ENCODE measurements at places on chromosomes 2 and 18.

DNA sequence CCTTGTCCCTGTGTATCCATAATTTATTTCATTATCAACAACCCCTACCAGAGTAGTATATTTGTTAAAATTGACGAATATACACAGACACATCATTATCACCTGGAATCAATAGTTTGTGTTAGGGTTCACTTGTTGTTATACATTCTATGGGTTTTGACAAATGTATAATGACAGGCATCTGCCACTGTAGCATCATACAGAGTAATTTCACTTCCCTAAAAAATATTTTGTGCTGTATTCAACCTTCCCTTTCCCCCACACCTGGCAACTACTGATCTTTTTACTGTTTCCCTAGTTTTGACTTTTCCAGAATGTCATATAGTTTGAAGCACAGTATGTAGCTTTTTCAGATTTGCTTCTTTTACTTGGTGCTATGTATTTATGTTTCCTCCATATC lies 132.0 kb downstream of the ZNF804A start:
- DNase-seq, result no peak

DNA sequence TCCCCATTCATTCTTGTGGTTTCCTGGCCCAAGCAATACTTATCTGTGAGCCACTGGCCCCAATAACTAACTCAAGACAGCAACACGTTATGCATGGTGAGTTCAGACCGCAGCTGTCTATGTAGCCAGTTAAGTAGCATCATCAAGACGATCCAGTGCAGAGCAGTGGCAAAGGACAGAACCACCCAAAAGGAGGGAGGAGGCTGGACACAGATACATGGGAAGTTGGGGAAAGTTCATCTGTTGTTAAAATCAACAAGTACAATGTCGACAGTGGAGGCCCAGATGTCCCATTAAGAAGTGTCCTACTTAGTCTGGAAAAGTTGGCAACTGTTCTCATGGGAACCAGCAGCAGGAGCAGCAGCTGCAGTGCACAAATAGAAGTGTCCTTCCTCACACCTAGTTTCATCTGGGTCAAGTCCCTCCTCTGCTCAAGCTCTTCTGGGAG lies 106.9 kb upstream of the THOC1 start:
- no peak for DNase-seq

DNA sequence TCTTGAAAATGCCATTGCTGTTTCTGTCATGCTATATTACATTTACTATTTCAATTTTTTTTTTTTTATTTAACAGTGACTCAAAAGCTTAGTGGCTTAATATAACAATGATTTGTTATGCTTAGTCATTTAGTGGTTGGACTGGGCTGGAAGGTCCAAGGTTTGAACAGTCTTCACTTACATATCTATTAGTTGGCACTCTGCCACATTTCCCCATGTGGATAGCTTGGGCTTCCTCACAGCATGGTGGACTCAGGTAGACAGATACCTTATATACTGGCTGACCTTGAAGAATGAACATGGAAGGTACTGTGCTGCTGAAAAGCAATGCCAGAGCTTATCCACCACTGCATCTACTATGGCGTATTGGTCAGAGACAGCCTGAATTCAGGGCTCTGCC lies 909.5 kb upstream of the SOX11 start:
- no peak for DNase-seq

GRCh38 chr2:100321866-100322820 lies at the start of gene LONRF2:
Gene LONRF2 (minus strand): TSS chr2:100322501. CDS start chr2:100322093, 408 bp downstream.
- DNase-seq, result no peak

DNA sequence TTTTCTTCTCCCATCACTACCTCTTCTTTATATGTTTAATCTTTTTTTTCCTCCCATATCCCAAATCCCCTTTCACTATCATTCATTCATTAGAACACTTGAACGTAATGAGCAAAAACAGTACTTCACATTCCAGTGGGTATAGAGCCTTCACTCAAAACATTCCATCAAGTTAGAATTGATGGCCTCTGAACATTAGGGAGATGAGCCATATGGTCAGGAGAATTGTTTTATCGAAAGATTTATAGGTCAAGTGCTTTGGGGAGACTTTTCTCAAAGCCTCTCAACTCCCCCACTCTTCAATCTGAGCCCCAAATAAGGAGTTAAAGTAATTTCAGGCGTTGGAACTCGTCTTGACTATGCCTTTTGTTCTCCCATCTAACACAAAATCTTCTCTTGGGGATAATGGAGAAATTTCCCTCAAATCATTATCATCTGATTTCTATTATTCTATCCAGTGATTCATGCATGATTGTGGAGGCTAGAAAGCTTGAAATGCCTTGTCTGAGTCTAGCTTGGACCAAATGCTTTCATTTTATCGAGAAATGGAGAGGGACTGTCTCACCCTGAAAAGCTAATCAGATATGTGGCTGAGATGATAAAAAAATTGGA lies 79.2 kb downstream of the KIAA2012 start:
- DNase-seq, result no peak

- DNase-seq, result no peak
Observed at GRCh38 chr2:134020608-134021007, 233.3 kb upstream of the MGAT5 start.

GRCh38 chr2:156457523-156458517 lies 21.6 kb downstream of the GPD2 start:
- no peak for DNase-seq

GRCh38 chr2:15313657-15314056 lies 247.5 kb downstream of the NBAS start:
- DNase-seq, result no peak

DNA sequence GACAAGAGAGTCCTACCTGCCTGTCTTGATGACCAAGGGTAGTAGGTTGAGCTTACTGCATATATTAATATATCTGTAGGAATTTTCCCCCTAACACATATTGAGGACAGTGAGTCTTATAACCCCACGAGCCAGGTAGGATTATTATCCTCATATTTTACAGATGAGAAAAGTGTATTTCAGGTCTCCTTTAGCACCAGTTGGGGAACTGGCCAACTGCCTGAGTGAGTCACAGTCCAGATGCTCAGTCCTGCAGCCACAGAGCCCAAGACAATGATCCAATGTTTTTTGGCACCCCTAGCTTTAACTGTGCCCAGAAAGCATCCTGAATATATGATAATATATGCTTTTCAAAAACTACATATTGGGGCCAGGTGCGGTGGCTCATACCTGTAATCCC lies 30.8 kb upstream of the GLS start:
- no peak for DNase-seq

DNA sequence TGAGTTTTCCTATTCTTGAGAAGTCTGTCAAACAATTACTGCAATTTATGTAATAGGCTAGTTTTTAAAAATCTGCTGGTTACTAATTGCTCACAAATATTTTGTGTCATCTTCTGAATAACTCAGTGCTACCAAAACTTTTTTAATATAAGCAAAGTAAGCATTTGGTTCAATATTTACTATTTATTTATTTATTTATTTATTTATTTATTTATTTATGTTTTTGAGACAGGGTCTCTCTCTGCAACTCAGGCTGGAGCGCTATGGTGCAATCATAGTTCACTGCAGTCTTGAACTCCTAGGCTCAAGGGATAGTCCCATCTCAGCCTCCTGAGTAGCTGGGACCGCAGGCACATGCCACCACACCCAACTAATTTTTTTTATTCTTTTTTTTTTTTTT lies 60.4 kb upstream of the CDH20 start:
- DNase-seq, result no peak

DNA sequence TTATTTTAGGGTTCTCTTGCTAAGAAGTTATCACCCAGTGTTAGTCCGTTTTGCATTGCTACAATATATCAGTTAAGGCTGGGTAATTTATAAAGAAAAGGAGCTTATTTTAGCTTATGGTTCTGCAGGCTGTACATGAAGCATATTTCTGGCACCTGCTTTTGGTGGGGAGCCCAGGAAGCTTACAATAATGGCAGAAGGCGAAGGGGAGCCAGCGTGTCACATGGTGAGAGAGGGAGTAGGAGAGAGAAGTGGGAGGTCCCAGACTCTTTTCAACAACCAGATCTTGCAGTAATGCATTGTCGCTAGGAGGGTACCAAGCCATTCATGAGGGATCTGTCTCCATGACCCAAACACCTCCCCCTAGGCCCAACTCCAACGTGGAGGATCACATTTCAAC lies 688.8 kb upstream of the PIK3C3 start:
- DNase-seq, result no peak

DNA sequence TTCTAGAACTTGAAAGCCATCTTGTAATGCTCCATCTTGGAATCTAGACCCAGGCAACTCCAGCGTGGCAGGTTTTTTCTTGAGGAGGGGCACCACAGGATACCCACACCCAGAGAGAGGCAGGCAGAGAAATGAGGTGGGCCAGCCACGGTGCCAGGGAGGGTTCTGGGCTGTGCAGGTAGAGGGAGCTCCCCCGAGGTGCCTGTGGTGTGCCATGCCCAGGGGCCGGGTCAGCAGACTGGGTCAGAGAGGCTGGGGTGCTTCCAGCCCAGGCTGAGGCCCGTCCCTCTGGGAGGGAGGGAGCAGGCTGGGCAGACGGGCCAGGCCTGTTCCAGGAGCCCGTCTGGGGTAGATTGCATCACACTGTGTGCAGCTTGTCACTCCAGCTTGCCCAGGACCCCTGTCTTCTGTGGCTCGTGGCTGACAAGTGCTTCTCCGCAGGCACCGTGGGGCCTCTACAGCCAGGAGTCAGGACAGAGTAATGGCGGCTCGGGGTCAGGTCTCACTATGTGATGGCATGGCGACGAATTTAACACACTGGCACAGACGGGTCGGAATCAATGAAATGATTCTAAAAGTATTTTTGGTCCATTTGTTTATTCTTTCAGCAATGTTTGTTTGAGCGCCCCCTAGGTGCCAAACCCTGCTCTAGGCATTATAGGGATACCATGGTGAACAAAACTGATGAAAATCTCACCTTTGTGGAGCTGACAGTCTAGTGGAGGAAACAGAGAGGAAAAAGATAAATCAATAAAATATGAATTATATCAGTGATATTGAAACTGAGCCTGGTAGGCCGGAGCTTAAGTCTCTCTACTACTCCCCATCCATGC lies 144.0 kb downstream of the ACOXL start:
- no peak for DNase-seq

DNA sequence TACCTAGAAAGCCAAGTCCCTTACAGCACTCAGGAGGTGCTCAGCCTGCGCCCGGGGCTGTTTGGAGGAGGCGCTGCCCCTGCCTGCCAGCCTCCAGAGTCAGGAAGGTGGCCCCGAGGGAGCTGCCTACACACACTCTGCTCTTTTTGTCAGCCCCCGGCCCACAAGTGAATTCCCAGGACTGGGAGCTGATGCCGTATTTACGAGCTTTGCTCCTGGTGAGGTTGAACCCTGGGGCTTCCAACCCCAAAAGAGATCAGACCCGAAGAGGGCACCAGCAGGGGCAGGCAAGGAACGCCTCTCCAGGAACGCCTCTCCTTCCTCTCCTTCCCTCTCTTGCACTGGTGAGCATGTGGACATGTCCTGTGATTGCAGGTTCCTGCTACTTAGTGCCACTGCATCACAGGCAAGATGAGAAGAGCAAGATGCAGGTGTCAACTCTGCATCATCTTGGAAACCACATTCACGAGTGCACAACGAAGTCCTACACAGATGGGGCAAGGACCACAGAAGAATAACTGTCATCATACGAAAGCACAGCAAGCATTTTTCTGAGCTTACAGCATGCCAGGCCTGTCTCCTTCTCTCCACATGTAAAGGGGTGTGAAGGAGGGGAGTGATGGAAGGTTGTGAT lies 126.7 kb downstream of the NDUFA10 start:
- DNase-seq, result no peak

DNA sequence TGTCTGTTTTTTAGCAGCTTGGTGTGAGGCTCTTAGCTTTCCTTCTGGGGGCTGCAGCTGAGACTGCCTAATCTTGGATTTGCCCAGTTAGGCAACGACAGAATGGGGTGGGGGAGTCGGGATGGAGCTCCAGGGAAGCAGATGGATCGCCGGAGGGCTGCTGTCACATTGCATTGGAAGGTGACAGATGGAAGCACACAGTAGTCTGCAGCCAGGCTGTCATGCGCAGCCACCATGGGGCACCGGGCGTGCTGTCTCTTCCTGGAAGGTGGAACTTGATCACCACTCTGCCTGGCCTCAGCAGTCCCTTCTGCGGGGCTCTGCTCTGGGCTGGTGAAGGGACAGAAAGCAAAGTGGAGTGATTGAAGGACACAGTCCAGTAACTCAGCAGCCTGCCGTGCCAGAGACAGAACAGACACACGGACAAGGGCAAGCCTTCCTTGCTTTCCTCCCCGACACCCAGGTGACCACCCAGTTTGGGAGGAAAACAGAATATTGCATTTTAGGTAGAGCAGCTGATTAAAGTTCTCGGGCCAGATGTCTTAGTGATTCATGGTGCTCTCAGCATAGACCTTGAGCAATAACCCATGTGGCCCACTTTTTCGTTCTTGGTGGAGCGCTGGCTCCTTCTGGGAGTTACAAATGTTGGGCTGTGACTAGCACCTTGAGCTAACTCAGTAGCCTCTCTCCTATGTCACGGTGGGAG lies 40.9 kb downstream of the RNF144A start:
- no peak for DNase-seq

- DNase-seq, result no peak
Observed at GRCh38 chr2:129803032-129803431, 176.4 kb upstream of the RAB6C start.

DNA sequence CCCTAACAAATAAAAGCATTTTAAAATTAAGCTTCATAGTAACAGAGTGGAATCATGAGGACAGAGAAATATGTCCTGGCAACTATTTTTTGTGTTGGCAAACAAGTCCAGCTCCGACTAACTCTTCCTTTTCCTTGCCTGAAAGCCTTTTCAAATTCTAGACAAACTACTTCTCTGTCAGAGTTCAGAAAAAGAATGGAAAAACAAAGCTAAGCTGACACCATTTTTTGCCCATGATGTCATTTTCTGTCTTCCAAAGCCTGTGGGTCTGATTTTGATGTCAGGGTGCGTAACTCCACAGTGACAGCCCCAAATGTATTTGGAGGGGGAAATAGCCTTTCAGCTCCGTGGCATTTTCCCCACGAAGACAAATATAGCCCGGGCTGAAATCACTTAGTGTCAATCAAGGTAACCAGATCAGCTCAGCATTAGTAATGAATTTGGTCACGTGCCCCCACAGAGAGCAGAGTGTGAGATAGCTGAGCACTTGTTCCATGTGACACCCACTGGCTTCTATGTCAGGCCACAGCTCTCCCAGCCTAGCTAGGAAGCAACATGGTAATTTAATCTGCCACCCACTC lies 233.0 kb upstream of the SIX2 start:
- no peak for DNase-seq

DNA sequence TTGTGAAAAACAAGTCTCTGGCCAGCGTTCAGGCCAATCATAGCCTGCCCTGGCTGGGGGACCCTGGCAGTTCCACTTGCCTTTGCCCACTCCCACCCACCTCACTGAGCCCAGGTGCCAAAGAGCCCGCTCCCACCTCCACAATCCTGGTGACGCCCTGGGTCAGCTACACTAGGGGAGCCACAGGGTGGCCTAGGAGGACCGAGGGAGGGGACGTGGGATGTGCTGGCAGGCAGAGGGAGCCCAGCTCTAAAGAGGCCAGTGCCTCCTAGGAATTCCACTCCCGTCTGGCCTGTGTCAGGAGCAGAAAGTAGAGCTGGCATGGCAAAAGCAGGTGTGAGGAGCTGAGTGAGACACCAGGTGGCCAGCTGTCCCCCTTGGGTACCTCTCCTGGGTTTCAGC lies 49.3 kb downstream of the TNS1 start:
- DNase-seq, result no peak
